Cardiac atrium fibroblast (primary cell): ENCODE measurements at places on chromosomes 1 and 21. TPM values are rescaled to one million over a fixed set of nuclear protein-coding genes. Genes with fewer than 3 reads are reported as not detected.

CFAP298 gene
- 18.0 and 23.6 TPM in 2 replicates for total RNA-seq

LEFTY2 gene
- total RNA-seq = not detected in 2 replicates

KIF14 gene
- total RNA-seq = 2.8 and 2.9 TPM in 2 replicates

RGS18 gene
- 0.16 TPM in 1 of 2 replicates, not detected in the other for total RNA-seq

SEMA6C gene
- 2.0 and 3.1 TPM in 2 replicates for total RNA-seq

OR2T29 gene
- not detected in 2 replicates for total RNA-seq

SPATA1 gene
- total RNA-seq = not detected in 2 replicates

IFT25 gene
- total RNA-seq = 22.2 and 29.3 TPM in 2 replicates

MX1 gene
- under 0.01 and 6.6 TPM in 2 replicates for total RNA-seq

OR2L5 gene
- not detected in 2 replicates for total RNA-seq

THEM5 gene
- total RNA-seq = not detected in 2 replicates

CDC42SE1 gene
- total RNA-seq = 41.9 and 42.8 TPM in 2 replicates

OR14K1 gene
- total RNA-seq = not detected in 2 replicates

IQCC gene
- 1.3 and 1.6 TPM in 2 replicates for total RNA-seq

TNFRSF25 gene
- total RNA-seq = 5.1 and 5.7 TPM in 2 replicates

SPRR1B gene
- not detected in 2 replicates for total RNA-seq
